Stimulated activated CD4-positive, alpha-beta T cell treated with anti-CD3 and anti-CD28 coated beads, Interleukin-12 subunit alpha, Interleukin-12 subunit beta, amount 100 ng/mL, for 48 hours (primary cell): ENCODE measurements at places on chromosomes 3 and 15.

GRCh38 chr15:27681038-27681437 lies 418.1 kb downstream of the OCA2 start:
- peak; percentile 18 for DNase-seq

- DNase-seq: no peak
These were observed 78.1 kb upstream of the LMOD3 start for GRCh38 chr3:69200384-69201068.

GRCh38 chr3:48268381-48268935 lies 27.6 kb downstream of the ZNF589 start:
- DNase-seq: peak; percentile 82

- DNase-seq: no peak
These were observed 14.9 kb upstream of the DNAAF4 start for GRCh38 chr15:55522742-55523450.

DNA sequence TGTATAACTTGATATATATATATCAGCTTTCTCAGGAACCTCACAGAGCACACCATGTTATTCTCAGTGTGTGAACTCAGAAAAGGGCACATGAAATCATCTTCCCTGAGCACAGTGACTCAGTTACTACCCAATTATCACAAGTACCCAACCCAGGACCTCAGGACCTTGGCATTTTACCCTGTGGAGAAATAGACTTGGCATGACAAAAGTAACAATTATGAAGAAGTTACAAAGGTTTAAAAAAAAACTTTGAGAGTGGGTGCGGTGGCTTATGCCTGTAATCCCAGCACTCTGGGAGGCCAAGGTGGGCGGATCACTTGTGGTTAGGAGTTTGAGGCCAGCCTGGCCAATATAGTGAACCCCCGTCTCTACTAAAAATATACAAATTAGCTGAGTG lies 52.4 kb downstream of the ONECUT1 start:
- no peak for DNase-seq

DNA sequence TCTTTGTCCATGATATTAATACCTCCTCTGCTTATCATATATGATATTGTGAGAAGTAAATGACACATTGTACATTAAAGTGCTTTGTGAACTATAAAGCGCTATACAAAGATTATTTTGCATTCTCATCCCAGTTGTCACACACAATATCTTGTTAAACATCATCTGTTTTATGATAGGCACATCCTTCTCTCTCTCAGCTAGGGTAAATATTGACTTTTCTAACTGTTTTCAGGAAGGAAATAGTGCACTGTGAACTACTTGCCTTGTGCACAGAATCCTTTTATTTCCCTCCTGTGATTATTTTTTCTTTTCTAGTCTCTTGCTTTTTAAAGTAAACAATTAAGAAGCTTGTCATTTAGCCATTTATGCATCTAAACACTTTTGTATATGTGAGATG lies 388.2 kb downstream of the LPP start:
- DNase-seq: no peak

GRCh38 chr3:45938043-45938435 lies 5.2 kb upstream of the CXCR6 start:
- DNase-seq: no peak
